ENCODE measurements at places on chromosomes 16 and 17.

- no peak for DNase-seq
These were observed 9.0 kb downstream of the HLF start for GRCh38 chr17:55273579-55274354.

GRCh38 chr16:50272111-50272571 is 5.8 kb downstream of the ADCY7 start:
- DNase-seq: no peak

GRCh38 chr16:77375396-77375795 is 59.4 kb downstream of the ADAMTS18 start:
- DNase-seq: no peak

GRCh38 chr16:24673155-24673554 is 56.3 kb upstream of the TNRC6A start:
- DNase-seq: no peak

DNA sequence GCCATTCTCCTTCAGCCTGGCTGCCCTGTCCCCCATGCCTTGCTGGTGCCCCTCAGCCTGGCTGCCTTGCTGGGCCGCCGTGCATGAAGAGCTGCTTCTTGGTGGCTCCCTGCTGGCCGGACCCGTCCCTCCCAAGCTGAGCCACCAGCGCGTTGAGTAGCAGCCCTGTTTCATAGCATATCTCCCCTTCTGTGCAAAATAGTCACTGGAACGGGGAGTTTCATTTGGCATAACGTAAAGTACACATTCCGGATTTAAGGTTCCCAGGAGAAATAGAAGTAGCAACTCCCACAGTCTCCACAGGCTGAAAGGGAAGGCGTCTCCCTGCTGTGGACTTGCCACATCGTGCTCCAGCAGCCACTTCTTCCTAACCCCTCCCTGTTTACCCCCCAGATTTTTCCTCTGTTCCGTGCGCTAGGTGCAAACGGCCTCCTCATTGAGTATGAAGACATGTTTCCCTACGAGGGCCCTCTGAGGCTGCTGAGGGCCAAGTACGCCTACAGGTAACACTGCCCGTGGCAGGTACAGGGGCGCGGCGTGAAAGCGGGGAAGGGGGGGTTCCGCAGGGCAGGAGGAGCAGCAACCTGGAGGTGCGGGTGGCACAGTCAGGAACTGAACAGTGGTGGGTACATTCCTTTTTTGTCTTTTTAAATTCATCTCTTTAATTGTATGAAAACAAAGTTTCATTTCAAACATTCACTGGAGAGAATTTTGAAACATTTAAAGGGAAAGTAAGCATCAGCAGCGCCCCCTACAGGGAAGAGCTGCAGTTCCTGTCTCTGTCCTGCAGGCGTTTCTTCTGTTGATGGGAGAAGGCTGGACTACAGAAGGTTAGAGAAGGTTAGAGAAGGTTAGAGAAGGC is 5.8 kb upstream of the OGFOD3 start:
- DNase-seq: peak; percentile 66

DNA sequence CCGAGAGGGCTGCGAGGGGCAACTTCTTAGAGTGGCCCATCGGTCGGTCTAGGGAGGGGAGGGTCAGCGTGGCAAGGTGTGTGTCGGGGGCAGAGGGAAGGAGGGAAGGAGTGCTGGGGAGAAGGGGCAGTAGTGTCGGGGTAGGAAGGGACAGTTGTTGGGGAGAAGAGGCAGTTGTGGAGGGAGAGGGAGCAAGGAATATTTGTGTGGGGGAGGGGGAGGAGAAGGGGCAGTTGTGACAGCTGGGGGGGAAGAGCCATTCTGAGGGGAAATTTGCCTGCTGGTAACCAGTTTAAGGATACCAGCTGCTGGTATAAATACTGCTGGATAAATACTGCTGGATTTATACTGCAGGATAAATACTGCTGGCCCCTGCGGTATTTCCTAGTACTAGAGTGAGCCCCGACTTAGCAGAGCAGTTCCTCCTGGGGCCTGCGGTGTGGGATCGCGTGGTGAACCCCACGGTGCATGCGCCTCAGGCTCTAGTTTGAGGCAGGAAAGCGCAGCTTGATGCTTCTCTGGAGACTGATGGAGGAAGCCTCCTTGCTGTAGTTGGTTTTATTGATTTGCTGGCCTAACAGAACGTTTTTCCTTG is 309 bp downstream of the DNAH2 start:
- no peak for DNase-seq

DNA sequence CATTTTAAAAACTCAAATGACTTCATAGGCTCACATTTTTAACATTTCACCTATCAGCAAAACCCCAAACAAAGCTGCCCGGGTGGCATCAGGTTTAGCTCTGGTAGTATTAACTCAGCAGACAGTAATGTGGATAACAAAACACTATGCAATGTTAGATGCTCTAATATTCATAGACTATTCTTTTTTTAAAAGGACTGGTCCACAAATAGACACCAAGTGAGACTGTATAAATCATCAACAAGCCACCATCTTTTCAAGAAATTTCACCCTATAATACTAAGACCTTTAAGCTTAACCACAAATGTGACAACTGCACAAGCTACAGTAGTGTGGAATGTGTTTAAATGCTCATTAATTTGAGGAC is 20.2 kb downstream of the SNN start:
- DNase-seq: no peak

DNA sequence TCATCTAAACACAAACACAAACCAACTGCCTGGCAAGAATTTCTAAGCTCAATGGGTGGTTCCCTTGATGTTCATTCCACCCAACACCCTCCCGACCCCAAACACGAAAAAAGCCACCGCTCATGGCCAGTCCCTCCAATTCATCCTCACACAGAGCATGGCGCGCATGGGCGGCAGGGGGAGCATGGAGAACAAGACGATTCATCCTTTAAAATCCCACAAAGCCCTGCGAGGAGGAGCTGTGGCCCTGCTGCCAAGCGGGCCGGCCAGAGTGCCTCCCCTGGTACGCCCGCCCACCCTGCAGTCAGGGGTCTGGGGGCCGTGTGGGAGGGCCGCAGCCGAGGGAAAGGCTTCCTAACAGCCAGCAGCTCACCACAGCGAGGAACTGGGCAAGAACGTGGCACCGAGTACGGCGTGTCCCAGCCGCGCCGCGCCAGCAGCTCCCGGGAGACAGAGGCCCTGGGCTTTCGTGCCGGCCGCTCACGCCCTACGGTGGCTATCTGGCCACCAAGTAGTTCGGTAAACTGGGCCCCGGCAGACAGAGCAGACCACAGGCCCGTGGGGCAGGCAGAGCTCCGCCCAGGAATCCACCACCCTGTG is 60.9 kb downstream of the KLHDC4 start:
- DNase-seq: no peak

- no peak for DNase-seq
These were observed 53.4 kb downstream of the NUP93 start for GRCh38 chr16:56783344-56783743.

DNA sequence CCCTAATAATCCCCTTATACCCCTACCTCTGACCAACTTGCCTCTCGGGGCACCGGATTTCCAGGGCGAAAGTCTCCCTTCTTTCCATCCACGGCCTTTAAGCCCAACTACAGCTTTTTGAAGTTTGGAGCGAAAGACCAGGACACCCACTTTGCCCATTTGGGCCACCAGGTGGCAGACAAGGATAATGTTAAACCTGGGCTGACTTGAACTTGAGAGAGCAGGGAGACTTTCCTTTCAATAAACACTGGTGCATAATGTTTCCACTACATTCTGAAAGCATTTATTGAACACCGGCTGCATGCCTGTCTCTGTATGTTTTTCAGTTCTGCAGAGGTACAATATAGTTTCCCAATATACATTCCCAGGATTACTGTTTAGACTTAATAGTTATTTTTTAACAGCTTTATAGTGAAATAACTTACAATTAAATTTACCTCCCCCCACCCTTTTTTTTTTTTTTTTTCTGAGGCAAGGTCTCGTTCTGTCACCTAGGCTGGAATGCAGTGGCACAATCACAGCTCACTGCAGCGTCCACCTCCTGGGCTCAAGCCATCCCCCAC is 6.9 kb upstream of the CES3 start:
- peak; percentile 81 for DNase-seq

- DNase-seq: no peak
These were observed 84.6 kb downstream of the C16orf78 start for GRCh38 chr16:49458243-49458642.

- no peak for DNase-seq
These were observed 5.1 kb downstream of the RHBDF1 start for GRCh38 chr16:67183-67791.

DNA sequence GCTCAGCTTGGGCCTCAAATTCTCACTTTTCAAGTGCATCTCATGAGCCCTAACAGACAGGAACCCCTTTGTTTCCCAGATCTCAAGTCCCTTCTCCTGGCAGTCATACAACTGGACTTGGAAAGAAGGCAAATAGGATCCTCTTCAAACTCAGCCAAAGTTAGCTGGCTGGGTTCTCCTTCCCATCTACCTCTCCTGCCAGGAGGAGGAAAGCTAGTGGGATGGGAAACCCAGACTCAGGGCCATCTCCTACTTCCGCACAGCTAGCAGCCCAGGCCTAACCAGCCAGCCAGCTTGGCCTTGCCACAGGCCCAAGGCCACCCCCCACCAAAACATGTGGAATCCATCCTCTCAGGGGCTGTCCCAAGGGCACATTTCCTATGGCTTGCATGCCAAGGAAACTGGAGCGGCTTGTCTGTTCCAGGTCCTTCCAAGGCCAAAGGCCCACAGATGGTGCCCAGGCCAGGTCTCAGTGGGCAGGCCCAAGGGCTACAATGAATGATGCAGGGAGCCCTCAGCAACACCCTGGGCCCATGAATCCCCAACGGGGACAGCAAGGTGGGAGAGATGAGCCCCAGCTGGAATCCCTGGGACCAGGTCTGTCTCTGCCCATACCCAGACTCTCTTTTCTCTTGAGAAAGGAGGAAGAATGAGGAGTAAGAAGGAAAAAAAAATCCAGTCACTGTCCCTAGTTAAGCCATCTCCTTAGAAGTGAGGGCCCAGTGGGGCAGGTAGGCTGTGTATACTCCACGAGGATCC is 1.7 kb downstream of the SMARCD2 start:
- DNase-seq: no peak

- DNase-seq: no peak
These were observed 10.5 kb upstream of the KRT19 start for GRCh38 chr17:41538565-41538991.

DNA sequence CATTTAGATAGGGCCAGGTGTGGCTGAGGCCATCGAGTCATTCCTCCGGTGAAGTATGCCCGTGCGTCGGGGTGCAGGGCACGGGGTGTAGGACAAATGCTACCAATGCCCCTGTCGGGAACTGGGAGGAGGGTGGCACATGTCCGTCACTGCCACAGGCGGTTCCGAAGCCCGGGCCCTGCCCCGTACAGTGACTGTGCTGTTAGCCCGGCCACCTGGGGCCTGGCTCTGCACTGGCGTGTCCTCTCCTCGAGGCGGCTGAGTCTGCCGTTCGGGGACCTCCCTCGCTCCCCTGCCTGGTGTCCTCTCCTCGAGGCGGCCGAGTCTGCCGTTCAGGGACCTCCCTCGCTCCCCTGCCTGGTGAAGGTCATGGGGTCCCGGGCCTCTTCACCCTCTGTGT is 7.0 kb upstream of the ZFPM1 start:
- DNase-seq: no peak

DNA sequence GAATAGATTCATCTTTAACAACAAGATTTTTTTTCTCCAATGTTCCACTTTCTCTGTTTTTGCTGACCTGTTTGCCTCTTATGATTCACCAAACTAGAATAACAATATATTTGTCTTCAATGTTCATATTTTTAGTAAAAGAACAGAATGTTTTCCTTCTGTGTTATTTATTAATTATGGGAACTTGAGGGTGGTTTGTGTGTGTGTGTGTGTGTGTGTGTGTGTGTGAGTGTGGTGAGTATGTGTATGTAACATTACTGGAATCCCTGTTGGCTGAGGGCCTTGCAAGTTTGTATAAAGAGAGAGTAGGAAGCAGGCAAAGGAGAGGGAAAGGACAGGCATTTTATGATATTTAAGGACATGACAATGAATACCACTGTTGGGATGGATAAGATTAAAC is 13.8 kb downstream of the STXBP4 start:
- DNase-seq: no peak

GRCh38 chr17:55343900-55344513 is 77.6 kb downstream of the MMD start:
- no peak for DNase-seq

GRCh38 chr17:27591986-27592385 is 39.0 kb upstream of the LGALS9 start:
- DNase-seq: no peak

- no peak for DNase-seq
These were observed 6.8 kb downstream of the MPG start for GRCh38 chr16:84718-85406.

- no peak for DNase-seq
These were observed 26.3 kb upstream of the CLEC18B start for GRCh38 chr16:74447578-74447977.

- DNase-seq: no peak
These were observed 6.0 kb upstream of the RNF213 start for GRCh38 chr17:80254396-80255251.

DNA sequence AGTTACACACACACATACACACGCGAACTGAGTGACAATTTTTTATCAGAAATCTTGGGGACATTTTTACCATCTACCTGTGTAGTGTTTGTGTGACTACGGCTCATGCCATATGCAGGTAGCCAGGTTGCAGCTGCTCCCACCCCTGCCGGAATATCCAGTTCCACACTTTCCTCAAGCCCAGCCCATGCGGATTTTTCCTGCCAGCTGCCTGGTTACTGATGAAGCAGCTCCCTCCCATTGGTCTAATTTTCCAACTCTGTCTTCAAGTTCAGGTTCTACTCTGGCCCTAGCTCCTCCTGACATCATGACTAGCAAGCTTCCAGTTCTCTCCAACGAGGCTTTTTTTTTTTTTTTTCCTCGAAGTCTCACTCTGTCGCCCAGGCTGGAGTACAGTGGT is 4.8 kb downstream of the GSG1L2 start:
- DNase-seq: peak; percentile 65

DNA sequence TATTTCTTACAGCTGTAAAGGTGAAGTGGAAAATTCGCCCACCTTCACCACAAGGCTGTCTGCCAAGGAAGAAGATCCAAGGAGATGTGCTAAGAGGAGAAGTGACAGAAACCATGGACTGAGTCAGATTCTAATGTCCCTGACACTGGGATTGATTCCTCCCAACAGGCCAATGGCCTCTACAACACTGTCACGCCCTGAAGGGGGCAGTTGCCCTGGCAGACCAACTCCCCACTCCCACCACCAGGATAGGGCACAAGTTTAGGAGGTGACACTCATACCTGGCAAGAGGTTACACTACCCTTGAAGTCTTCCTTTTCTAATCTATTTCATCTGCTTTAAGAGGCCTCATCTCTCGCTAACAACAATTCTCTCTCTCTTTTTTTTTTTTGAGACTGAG is 16.1 kb downstream of the PIP4K2B start:
- no peak for DNase-seq

GRCh38 chr16:86537486-86537885 is 17.5 kb downstream of the MTHFSD start:
- no peak for DNase-seq

GRCh38 chr16:49332589-49333258 is 40.9 kb upstream of the C16orf78 start:
- DNase-seq: no peak

- peak; percentile 72 for DNase-seq
These were observed 2.3 kb upstream of the PHF12 start for GRCh38 chr17:28953444-28954118.

- no peak for DNase-seq
These were observed 16.0 kb upstream of the SMIM5 start for GRCh38 chr17:75617218-75617617.

All from WERI-Rb-1 (cell line).